ENCODE measurements at places on chromosomes 16 and 17.

DNA sequence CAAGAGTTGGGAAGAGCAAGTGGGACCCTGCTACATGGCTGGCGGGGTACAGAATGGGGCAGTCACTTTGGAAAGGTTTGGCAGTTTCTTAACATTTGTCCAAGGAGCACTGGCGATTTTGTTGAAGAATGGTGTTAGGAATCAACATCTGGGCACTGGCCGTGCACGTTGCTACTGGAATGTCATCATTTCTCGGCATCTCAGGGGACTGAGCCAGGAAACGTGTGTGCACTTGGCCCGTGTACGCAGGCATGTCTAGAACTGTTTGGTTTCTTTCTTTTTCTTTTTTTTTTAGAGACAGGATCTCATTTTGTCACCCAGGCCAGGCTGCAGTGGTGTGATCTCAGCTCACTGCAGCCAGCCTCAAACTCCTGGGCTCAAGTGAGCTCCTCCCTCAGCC is 17.3 kb upstream of the FOXK2 start:
- no peak for DNase-seq

- DNase-seq: peak; percentile 75
Measured at GRCh38 chr17:48610282-48611211, at the start of gene HOXB7. Gene HOXB7, minus strand, starts transcription at chr17:48611017. Its CDS starts 99 bp downstream, at chr17:48610918.

DNA sequence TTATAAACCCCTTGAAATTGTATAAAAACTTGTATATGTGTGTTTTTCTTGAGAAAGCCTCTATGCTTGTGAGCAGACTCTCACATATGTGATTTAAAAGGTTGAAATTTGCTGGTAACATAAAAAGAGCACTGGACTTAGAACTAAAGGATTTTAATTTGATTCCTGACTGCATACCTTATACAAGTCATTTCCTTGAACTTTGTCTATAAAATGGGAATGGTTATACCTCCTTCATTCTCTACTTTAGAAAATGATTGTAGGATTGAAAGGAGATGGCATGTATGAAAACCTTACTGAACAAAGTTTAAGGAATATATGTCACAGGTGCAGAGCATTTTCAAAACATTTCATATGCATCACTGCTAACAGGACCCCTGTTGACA is 10.4 kb upstream of the ARL2BP start:
- no peak for DNase-seq

GRCh38 chr17:81489998-81490992 is 22.3 kb downstream of the ACTG1 start:
- no peak for DNase-seq
